ENCODE measurements at places on chromosomes 11 and 22.

DNA sequence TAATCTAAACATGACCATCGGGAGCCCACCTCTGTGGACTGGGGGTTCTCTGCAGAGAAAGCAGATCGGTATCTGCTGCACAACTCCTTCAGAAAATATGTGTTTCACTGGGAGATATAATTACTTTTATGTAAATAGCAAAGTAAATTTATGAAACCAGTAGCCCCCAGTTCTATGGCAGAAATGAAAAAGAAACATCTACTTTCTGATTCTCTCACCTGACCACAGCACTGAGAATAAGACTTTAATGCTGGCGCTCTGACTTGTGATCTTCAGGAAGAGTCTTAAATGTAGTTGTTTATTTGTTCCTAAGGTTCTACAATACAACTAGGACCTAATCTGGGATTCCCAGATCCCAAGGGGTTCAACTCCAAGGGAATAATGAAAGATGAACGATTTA, 518.0 kb downstream of the DLG2 start:
- DNase-seq = no peak

DNA sequence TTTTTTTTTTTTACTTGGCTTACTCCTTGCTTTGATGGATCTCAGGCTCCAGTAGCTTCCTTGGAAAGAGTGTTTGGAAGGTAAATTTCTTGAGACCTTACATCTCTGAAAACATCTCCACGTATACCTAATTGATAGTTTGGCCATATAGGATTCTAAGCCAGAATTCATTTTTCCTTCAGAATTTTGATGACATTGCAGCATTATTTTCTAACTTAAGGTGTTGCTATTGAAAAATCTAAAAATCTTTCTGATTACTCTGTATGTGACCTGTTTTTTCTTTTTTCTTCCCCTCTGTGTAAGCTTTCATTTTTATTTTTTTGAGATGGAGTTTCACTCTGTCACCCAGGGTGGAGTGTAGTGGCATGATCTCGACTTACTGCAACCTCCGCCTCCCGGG, 23.1 kb upstream of the SPTBN2 start:
- no peak for DNase-seq

DNA sequence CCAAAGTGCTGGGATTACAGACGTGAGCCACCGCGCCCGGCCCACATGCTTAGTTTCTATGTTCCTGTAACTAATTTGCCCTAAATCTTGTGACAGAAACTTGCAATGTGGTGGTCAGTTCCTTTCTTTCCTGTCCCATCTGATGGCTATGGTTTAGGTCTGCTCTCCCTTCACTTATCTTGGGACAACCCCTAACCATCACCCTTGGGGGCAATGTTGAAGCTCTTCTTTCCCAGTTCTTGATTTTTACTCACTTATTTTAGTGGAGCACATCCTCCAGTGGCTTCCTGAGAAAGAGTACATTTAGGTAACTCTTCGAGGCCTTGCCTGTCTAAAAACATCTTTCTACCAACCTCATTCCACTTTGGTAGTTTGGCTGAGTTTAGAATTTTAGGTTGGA, 7.3 kb downstream of the SREBF2 start:
- DNase-seq = no peak

- DNase-seq = no peak
Observed at GRCh38 chr11:65695459-65696241, 16.4 kb upstream of the KAT5 start.

DNA sequence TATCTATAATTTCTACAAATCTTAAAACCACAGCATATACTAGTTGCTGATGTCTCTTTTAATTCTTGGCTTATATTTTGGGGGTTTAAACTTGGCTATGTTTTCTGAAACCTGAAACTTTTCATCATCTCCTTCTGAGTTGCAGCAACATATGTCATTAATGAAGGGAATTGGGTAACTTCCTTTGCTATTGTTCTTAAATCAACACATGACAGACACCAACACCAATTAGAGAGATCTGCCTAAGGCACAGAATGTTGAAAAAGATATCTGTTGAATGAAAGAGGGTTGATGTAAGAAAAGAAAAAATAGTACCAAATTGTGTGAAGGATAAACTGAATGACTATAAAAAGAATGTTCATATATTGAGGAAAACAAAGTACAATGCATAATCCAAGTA, 10.3 kb upstream of the GAS2 start:
- peak; percentile 70 for DNase-seq

All from adipocyte (in vitro differentiated cells).